ENCODE measurements at places on chromosomes 1 and 21.

GRCh38 chr1:12715896-12716437 is at the start of gene AADACL3:
Gene AADACL3 (plus strand): TSS chr1:12716110. CDS start chr1:12716177, 67 bp downstream.
- DNase-seq = no peak

DNA sequence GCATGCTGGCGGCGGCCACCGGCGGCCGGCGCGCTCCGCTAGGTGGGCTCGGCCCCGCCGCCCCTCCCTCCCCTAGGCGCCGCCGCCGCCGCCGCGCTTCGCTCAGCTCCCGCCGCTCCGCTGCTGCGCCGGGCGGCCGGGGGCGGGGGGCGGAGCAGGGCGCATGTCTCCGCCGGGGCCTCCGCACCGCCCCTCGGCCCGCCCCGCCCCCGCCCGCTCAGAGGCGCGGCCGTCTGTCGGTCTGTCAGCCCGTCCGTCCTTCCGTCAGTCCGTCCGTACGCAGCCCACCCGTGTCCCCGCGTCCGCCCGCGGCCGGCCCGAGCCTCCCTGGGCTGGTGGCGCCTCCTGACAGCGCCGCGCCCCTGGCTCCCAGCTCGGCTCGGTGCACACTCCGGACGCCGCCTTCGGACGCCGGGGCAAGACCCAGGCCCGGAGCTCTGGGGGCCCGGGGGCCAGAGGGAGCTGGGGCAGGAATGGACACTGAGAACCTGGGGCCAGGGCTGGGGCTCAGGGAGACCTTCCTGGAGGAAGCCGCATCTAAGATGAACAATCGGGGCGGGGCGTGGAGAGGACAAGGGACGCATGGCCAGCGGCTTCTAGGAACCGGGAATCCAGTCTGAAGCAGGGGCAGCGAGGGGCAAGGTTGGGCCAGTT is at the start of gene GPR153:
GPR153 (minus strand) TSS at position 138 of the 654 bp plus-strand sequence. CDS start 6,193 bp downstream, outside the sequence.
- DNase-seq = no peak

- no peak for DNase-seq
Measured at GRCh38 chr1:229101011-229101871, 169.7 kb upstream of the RAB4A start.

DNA sequence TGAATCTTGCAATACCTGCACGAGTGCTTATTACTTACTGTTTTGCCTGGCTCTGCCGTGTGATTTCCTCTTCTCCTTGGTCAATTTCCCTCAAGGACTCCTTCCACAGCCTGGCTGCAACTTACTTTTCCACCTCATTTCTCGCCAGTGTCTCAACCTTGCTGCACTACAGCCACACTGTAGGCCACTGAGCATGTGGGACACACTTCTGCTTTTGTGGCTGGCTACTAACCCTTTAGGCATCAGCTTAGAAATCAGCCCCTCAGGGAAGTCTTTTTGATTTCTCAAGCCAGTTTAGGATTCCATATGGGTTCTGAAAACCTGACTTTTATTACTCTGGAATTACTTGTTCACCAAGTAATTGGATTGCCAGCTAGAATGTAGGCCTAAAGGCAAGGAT is 5.2 kb upstream of the DMRTB1 start:
- no peak for DNase-seq

DNA sequence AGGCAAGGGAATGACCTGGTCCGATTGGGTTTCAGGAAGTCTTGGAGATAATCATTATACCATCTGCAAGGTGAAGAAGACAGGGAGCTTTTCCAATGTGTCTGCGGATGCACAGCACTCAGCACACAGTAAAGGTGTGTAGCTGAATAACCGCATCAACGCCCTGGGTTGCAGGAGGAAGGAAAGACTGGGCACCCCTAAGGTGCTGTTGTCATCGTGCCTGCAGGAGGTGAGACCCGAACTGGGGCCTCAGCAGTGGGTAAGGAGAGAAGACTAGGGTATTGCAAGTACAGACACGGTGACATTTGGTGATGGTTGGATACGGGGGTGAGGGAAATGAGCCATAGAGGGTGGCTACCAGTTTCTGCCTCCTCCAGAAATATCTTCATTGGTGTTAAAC is 1.1 kb upstream of the TRIM62 start:
- DNase-seq = no peak

DNA sequence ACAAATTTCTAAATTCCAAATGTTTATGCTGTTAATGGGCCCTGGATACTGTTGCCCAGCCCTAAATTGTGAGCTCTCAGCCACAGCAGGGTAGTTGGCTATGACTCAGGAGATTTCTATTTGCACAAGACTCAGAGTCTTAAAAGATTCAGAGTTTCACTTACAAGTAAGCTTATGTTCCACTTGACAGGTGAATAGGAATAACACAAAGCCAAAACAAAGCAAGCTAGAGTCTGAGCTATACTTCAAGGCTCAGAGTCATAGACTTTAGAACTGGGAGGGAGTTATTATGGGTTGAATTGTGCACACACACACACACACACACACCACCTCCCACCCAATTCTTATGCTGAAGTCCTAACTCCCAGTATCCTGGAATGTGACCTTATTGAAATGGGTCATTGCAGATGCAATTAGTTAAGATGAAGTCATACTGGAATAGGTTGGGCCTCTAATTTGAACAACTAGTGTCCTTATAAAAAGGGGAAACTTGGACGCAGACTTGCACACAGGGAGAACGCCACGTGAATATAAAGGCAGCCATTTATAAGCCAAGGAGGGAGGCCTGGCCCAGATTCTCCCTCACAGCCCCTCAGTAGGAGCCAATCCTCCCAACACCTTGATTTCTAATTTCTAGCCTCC is 30.2 kb downstream of the PRDX6 start:
- DNase-seq = no peak

- DNase-seq = no peak
Measured at GRCh38 chr1:214658785-214659184, 55.8 kb downstream of the CENPF start.

GRCh38 chr21:31967334-31967733 is 94.5 kb downstream of the HUNK start:
- no peak for DNase-seq

- DNase-seq = no peak
Measured at GRCh38 chr1:70536708-70537366, 125.8 kb downstream of the CTH start.

- DNase-seq = no peak
Measured at GRCh38 chr1:246725191-246725590, 982 bp downstream of the SCCPDH start.

DNA sequence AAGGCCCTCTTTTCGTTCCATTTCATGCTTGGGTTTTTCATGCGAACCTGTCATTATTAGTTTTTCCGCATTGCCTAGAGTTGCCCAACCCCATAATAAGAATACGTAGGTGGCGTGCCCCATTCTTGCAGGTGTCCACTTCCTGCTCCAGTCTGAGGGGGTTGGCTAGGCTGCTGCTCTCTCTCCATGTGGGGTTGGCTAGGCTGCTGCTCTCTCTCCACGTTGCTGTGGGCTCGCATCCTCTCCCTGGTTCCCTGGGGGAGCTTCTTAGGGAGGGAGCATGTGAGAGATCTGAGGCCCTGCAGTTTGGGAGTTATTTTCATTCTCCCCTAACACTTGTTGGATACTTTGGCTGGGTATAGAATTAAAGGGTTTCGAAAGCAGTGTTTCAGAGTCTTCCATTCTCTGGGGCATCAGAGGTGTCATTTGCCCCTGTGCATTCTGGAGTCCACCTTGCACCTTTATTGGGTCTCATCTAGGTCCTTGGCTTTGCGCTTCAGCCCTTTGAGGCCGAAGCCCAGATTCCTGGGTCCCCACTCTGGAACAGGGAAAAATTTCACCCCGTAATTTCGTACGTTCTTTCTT is 8.6 kb downstream of the C1orf35 start:
- DNase-seq = no peak

GRCh38 chr1:58439946-58440345 is 106.6 kb downstream of the OMA1 start:
- no peak for DNase-seq

DNA sequence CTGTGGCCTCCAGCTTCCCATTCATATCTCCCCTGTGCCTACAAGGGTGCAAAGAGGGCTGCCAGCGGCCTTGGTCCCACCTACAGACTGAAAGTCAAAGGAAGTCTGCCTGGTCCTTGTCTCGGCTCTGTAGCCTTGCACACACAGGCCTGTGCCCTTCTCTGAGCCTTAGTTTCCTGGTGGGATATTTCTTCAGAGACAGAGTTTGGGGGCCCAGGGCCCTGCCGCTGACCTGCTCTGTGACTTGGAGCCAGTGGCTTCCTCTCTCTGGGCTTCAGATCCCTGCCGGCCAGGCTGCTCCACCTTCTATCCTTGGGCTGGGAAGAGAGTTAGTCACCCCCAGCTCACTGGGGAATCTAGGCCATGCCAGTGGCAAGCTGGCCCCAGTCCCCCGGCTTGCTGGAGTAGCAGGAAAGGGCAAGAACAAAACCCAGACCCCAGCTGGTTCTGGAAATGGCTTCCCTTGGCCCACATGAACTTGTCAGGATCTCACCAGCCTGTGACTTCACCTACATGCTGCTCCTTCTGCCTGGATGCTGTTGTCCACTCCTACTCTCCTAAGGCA is 1.0 kb upstream of the TMEM61 start:
- no peak for DNase-seq

GRCh38 chr1:117534995-117535467 is 70.8 kb upstream of the TENT5C start:
- peak; percentile 55 for DNase-seq

GRCh38 chr1:203133970-203134725 is 6.6 kb downstream of the ADORA1 start:
- no peak for DNase-seq

- no peak for DNase-seq
Measured at GRCh38 chr1:202131956-202132821, 9.5 kb downstream of the GPR37L1 start.

DNA sequence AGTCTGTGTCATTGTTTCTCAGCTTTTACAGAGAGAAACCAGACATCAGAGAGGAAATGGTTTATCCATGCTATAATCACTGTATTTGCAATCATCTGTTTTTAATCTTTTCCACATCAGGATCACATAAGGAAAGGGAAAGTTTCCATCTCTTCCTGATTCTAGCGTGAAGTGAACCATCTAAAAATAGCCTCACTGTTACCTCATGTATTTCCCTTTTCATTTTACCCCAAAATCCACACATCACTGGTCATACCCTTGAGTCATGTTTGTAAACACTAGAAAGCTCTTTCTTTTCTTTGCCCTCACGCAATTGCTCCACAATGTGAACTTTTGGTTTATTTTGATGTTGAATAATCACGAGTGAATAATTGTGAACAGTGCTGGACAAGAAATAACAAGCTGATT is 146.0 kb downstream of the PLA2G4A start:
- no peak for DNase-seq

DNA sequence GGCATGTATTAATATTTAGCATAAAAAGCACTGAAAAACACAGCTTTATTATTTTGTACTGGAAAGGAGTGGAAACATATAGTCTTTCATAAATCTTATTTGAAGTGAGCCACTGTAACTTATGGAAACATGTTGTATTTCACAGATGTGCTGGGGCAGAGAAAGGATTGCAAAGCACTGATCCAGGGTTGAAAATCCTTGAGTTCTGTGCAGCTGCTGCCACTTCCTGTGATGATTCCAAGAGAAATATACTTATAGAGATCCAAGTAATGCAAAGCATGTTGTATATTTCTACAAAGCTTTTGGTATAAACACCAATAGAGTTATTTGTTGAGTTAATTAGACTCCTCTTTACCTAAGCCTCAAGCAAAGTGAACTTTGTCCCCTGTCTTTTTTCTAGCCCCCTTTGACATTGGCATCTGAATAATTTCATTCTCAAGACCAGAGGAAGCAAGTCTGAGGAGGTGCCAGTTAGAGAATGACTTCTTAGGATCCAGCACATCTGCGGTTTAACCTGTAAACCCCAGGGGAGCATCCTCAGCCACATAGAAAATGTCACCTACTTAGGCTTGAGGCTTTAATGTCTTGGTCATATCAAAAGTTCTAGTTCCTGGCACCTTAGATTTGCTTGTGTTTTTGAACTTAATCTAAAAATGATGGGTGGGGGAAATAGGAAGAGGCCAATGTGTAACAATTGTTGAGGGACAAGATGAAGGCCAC is 173.3 kb downstream of the FASLG start:
- no peak for DNase-seq

GRCh38 chr1:163970699-163971098 is 588.3 kb upstream of the PBX1 start:
- no peak for DNase-seq

DNA sequence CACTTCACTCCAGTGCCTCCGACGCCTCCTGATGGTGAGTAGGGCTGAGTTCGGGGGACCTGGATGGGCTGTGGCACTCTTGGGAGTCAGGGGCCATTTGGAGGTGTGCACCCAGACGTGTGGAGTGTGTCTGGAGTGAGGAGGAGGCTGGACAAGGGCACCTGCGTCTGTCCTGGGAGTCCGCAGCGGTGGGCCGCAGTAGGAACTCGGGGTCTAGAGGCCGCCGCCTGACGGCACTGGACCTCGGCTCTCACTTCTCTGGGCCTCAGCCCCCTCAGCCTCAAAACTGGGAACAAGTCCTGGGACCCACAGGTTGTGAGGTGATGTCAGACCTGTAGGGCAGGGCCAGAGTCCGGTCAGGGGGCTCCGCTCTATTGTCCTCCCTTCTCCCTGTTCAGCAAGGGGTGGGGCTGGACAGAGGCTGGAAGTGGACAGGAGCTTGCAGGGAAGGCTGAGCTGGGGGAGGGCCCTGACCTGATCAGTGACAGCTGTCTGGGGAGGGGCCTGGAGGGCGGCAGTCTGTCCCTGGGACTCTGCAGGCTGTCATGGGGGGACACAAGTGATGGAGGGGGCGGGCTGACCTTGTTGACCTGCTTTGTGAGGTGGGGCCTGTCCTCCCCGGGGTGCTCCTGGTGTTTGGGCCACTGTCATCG is 15.5 kb downstream of the AGRN start:
- DNase-seq = no peak

GRCh38 chr1:217137210-217137881 is 414.1 kb upstream of the ESRRG start:
- no peak for DNase-seq

- DNase-seq = no peak
Measured at GRCh38 chr1:29240986-29241385, 4.7 kb downstream of the PTPRU start.

DNA sequence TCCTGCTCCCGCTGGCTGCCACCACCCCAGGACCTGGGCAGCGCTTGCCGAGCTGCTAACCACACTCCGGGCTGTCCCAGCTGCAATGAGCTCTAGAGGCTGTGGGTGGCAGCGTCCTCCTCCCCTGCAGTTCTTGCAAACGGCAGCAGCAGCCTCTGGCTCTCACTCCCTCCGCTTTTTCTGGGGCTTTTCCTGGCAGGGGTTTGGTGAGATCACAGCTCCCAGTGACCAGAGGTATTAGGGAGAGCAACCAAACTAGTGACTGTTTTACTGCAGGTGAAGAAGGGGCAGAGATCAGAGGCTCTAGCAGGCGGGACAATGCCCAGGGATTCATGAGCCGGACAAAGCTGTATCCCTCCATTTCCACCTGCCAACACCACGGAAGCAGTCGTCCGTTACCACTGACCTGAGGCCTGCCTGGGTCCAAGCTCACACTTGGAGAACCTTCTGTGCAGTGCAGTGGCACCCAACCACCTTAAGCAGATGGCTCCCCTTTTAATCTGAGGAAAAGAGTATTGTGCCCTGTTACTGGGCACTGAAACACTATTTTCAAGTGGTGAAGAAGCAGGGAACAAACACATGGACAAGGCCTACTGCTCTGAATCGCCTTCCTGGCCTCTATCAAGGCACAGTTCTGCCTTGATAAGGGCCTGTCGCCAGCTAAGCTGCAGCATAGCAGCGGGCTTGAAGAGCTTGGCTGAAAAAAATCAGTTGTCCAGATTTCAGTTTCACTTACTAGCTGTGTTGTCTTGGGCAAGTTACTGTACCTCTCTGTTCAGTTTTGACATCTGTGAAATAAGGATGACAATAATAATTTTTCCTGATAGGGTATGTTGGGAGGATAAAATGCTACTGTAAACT is at the start of gene F5:
F5 (minus strand) TSS at position 87 of the 861 bp plus-strand sequence. CDS start 95 bp downstream, outside the sequence.
- no peak for DNase-seq
